ENCODE measurements at places on chromosomes 5 and 9.
A peak's percentile ranks its signal among the peaks of the same experiment; 100 is the strongest.

DNA sequence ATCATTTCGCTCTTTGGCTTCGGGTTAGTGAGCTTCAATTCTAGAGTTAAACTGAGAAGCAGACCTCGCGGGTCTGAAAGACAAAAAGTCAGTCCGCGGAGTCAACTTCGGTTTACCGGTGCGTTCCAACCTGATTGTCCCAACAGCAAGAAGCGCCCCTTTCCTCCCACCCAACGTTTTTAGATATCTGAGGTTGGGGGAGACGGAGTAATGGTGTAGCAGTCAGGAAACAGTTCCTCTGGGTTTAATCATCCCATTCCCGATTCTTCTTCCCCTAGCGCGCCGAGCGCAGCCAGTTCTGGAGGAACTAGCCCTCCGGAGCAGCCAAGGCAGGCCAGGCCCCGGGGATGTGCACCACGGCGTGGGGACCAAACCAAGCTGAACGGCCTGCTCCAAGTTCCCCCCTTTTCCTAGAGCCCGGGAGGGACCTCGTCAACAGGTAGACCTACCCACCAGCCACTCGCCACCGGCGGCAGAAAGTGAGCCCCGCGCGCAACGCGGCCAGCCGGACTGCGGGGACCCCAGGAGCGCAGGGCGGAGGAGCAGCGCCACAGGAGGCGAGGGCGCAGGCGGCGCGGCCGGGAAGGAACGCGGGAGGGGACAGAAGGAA is 622 bp upstream of the ISL1 start:
- no peak for DNase-seq

DNA sequence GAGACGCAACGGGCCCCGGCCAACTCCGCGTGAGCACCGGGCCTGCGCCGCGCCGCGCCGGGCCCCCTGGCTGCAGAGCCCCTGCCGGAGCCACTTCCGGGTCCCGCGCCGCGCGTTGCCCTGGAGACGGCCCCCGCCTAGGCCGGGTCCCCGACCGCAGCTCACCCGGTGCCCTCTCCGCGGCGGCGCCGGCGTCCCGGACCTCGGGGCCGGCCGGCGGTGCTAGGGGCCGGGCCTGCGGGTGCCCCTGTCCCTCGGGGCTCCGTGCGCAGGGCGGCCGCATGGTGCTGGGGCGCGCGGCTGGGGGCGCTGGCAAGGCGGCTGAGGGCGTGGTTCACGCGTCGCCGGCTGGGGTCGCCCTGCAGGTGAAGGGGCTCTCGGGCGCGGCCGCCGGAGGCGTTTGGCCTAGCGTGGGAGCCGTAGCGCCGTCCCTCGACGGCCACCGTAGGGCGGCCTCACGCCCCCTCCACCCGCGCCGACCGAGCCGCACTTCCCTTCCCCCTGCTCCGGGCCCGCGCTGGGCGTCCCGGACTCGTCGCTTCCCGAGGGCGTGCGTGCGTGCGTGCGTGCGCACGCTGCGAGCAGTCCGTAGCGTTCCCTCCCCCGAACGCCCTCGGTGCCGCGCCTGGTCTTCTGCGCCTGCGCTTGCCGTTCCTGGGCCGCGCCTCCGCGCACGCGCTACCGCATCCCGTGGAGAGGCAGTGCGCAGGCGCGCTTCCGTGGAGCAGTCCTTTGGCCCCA is at the start of gene TMEM250:
Gene TMEM250, minus strand, starts transcription at position 556 of the 741 bp plus-strand sequence. CDS start 1,975 bp downstream, outside the sequence.
- DNase-seq, result peak; percentile 100

GRCh38 chr5:135265497-135266302 is 133.3 kb downstream of the MACROH2A1 start:
- DNase-seq, result no peak

GRCh38 chr9:138072161-138072842 is 194.7 kb downstream of the CACNA1B start:
- no peak for DNase-seq

DNA sequence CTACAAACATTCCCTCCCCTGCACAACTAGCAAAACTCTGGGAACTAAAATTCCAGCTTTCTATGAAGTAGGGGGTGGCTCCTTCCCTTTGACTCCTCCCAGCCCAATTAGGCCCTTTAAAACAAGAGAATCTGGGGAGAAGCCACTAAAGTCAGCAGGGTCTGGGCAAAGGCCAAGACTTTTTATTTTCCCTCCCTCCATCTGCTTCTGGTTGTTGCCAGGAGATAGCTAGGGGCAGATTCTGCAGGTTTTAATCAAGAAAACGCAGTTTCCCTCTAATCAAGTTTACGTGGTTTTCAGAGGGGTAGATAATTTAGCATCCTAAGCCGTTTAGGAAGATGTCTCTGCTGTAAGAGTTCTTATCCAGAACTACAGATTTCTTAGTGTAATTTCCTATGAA is 114.5 kb upstream of the CDH6 start:
- DNase-seq, result no peak

- DNase-seq, result no peak
These were observed 32.3 kb downstream of the UBQLN1 start for GRCh38 chr9:83675466-83675865.

DNA sequence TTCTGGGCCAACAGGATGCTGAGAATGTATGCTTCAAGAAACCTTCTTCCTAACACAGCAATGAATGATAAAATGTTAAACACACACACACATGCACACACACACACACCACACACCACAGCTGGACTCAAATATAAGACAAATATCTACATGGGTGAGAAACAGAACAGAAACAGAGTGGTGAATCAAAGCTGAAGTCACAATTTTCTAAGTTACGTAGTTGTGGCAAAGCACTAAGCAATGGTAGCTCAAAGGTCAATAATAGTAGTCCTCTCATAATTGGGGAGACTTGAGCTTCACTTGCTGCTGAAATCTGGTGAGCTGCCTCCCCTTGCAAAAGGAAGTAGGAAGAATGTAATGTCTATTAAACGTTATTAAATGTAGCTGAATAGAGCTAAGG is 33.7 kb upstream of the ITGA1 start:
- DNase-seq, result no peak

DNA sequence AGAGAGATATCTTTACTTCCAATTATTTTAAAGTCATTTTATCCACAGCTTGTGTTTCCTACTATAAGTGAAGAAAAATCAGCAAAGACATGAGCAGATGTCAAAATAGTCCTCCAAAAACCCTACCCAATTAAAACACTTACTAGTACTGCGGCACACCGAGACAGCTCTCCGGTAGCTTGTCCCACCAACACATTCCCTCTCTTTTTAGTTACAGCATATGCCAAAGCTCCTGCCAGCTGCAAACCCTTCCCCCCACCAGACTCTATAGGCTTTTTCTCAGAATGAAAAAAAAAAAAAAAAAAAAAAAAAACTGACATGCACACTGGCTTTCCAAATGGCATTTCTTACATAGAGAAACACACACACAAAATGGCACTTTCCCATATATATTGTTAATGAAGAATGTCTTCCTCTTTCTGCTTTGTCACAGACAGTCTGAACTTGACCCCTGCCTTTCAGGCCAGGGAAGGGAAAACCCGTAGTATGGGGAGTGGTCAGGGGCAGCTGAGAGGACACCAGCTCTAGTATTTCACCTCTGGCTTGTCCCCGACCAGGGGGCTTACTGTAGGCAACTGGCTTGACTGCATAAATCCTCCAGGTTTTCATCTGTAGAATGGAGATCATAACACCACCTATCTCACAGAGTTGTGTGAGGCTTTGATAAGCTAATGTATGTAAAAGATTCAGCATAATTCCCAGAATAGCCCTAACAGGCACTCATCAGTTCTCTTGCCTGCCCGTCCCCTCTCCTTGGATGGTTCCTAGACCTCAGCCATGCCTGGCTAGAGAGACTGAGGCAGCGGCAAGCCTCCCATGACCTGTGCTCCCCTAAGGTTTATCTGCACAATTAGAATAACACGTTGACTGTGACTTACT is 233.6 kb downstream of the CRB2 start:
- DNase-seq, result no peak

- no peak for DNase-seq
These were observed 17.2 kb upstream of the HK3 start for GRCh38 chr5:176916337-176916736.

- DNase-seq, result no peak
These were observed 651.4 kb downstream of the CETN3 start for GRCh38 chr5:89758146-89758545.

All from AG08395 (cell line).